ENCODE measurements at places on chromosomes 3 and 15.

- DNase-seq: no peak
Measured at GRCh38 chr3:105422645-105423044, 55.9 kb downstream of the ALCAM start.

DNA sequence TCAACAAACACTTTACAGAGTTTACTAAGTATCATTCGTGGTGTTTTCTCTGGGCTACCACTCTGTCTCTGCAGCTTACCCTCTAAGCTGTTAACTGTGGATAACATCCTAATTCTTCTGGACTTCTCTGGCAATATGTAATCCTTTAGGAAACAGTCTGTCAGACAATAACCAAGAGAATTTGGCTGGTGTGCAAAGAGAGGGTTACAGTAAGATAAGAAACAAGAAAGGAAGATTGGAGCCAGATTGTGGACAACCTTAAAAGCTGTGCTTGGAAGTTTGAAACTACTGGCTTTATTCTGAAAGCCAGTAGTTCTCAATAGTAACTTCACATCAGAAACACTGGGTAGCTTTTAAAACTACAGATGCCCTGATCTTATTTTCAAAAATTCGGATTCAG lies 778 bp downstream of the ARL6 start:
- DNase-seq: no peak

DNA sequence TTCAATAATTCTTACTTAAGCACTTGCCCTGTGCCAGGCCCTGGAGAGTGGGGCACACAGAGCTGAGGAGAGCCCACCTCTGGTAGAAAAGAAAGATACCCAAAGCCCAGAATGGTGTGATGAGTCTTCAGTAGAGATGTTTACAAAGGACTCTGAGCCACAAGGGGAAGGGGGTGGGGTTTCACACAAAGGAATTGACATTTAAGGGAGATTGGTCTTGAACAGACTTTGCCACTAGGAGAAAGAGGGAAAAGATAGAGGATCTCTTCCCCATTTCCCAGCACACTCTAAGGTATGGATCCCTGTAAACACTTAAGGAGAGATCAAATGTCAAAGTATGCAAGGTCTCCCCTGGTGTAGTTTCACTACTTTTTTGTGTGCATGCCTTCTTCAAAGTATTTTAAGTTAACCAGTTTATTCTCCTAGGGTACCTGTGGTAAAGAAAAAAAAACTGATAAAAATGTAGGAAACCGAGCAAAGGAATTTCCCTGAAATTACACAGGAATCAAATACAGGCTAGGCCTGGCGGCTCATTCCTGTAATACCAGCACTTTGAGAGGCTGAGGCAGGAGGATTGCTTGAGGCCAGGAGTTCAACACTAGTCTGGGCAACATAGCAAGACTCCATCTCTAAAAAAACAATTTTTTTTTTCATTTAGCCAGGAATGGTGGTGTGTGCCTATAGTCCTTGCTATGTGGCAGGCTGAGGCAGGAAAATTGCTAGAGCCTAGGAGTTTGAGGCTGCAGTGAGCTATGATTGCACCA lies 117.6 kb upstream of the SKOR1 start:
- no peak for DNase-seq

- DNase-seq: peak; percentile 39
Measured at GRCh38 chr15:57172925-57173324, 203.4 kb upstream of the CGNL1 start.

GRCh38 chr15:79990280-79990996 lies 19.4 kb upstream of the BCL2A1 start:
- no peak for DNase-seq

GRCh38 chr15:40322531-40323238 lies 807 bp upstream of the INAFM2 start:
- DNase-seq: no peak

- peak; percentile 100 for DNase-seq
Measured at GRCh38 chr3:177835008-177835407, 637.7 kb upstream of the TBL1XR1 start.

DNA sequence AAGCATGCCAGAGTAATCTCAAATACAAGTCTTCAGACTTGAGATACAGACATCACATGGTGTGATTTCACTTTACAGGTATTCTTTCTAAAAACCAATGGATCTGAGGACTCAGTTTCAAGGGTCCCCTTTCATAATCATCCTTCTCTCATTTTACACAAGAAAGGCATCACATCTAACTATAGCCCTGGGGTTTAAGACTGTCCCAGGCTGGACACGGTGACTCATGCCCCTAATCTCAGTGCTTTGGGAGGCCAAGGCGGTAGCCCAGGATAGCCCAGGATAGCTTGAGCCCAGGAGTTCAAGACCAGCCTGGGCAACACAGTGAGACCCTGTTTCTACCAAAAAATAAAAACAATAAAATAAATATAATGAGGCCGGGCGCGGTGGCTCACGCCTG lies 36.4 kb downstream of the UBP1 start:
- no peak for DNase-seq

GRCh38 chr3:53729618-53730017 lies 116.6 kb downstream of the CHDH start:
- no peak for DNase-seq

DNA sequence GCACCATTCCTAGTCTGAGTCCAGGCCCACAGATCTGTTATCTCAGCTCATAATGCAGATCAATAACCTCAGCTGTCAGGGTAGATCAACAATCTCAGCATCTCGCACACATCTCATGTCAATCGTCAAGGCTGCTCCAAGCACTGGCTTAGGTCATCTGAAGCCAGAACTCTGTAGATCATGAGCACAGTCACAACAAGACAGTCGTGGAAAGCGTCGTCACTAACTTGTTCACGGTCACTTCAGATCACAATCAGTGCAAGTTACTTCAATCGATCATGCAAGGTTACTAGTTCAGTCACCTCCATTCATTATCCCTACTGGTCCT lies 71.8 kb downstream of the RBPMS2 start:
- DNase-seq: no peak

- DNase-seq: peak; percentile 77
Measured at GRCh38 chr3:55185380-55185779, 257.5 kb upstream of the LRTM1 start.

GRCh38 chr3:79081335-79081734 lies 686.5 kb downstream of the ROBO1 start:
- no peak for DNase-seq

GRCh38 chr3:62451211-62451887 lies 78.0 kb upstream of the FEZF2 start:
- no peak for DNase-seq

- no peak for DNase-seq
Measured at GRCh38 chr15:67955252-67955651, 98.9 kb upstream of the PIAS1 start.

DNA sequence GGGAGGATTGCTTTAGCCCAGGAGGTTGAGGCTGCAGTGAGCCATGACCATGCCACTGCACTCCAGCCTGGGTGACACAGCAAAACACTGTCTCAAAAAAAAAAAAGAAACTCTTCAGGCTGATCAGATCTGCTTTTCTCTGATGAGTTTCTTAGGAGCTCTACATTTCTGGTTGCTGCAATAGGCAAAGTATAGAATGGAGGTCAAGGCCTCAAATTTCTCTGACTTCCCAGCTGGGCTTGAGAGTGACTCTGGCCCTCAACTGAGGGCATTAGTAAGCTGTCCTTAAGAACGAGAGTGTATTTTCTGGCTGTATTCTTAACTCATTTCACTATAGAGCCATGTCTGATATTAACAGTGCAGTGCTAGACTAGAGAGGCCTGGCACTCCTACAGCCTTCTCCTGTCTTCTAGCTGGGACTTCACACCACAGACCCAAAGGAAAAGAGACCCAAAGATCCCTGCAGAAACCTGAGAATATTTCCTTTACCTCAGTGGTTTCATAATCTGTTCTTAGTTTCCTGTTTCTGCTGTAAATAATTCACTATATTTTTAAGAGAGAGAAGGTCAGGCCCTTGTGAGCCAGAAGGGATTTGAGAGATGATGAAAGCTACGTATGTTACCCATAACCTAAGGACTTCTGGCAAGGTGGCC lies 2.0 kb upstream of the NR1I2 start:
- DNase-seq: no peak

DNA sequence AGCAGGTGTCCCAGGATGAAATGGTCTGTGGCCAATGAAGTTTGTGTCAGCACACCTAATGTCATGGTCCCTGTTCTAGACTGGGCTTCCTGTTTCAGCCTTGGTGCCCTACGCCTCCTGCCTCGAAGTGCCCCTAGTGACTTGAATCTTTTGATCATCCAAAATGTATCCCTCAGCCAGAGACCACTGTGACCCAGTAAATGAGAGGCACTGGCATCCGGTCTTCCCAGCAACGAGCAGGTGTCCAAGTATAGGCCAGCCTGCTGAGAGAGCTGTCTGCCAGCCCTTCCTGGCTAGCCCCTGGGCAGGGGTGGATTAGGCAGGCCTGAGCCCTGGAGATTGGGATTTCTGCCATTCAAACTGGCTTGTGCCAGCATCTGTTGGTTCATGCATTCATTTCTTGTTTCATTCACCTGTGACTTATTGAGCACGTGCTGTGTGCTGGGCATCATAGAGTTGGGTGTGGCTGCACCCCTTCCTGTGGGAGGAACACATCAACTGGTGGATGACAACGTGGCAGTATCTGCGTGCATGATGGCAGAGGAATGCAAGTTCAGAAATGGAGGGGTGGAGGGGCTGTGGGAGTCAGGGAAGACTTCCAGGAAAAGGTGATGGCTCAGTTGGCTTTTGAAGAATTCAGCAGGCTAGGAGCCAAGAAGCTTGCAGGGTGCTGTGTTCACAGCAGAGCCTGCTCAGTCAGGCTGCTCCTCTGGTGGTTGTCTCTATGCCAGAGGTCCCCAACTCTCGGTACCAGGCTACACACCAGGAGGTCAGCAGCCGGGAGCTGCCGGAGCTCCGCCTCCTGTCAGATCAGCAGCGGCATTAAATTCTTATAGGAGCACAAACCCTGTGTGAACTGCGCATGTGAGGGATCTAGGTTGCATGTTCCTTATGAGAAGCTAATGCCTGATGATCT lies 21.6 kb downstream of the ESYT3 start:
- DNase-seq: no peak

DNA sequence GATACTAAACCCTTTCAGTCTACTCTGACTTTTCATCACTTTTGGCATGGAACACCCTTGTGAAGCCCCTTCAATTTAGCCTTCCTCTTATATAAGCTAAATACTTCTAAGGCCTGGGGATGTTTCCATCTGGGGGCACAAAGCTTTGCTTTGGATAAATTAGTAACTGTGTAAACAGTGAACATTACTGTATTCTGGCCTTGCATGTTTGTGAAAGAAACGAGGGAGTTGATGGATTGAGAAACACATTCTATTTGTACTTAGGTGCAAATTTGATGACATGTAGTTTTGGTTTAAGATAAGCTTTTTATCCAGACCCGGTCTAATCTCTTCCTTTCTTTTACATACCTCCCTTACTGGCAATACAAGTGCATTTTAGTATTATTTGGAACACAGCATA lies 19.7 kb downstream of the PSMD6 start:
- DNase-seq: no peak

DNA sequence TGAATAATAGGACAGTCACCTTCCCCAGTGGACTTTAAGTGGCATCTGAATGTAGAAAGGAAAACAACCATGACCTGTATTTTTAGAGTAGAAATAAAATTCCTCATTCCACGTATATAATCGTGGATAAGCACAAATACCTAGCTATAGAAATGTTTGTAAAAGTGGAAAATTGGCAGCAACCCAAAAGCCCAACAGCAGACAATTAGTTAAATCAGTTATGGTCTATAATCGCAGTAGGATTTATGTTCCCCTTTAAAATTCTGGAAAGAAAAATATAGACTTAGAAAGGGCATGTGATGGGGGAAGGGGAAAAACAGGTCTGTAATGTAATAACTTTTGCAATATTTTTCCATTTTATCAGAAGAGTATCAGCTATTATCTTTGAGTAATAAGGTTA lies 241.9 kb upstream of the ST8SIA2 start:
- DNase-seq: no peak

- DNase-seq: no peak
Measured at GRCh38 chr15:26394801-26395200, 378.1 kb downstream of the GABRB3 start.

DNA sequence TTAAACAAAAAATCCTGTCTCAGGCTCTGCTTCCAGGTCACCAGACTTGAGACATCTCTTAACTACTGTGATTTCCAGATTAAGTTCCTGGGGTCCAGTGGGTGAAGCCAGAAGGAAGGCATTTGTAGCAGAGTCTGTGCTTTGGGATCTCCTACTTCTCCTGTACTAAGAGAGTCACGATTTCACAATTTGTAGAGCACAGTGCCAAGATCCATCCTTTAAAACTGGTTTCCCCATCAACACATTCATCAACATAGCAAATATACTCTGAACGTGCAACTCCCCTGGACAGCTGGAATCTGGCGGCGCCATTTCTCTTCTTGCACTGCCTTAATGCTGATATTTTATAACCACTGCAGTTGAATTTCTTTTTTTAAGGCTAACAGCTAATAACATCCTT lies 33.2 kb downstream of the CDCP1 start:
- DNase-seq: peak; percentile 46

DNA sequence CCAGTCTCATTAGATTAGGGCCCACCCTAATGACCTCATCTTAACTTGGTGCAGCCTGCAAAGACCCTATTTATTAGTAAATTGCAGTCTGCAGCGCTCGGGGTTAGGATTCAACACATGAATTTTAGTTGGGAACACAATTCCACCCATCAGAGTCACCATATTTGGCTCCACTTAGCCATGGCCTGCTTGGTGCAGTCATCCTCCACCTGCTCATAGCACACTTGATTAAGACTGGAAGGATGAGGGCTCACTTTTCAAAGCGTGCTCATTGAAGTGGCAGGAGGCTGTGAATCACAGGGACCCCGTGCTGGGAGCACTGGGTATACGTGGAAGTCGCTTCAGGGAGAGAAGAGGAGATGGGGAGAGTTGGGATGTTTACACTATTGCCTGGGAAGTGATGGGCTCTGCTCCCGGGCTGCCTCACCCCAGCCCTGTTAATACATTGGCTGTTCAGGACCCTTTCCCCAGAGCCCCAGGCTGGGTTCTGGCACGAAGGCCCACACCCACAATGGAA lies 68.2 kb downstream of the ASB7 start:
- no peak for DNase-seq

- no peak for DNase-seq
Measured at GRCh38 chr15:82531496-82532382, 8.5 kb downstream of the RPS17 start.

GRCh38 chr3:134904241-134904771 lies 109.2 kb downstream of the EPHB1 start:
- DNase-seq: no peak

GRCh38 chr3:119944091-119944490 lies 150.2 kb downstream of the GSK3B start:
- DNase-seq: no peak

DNA sequence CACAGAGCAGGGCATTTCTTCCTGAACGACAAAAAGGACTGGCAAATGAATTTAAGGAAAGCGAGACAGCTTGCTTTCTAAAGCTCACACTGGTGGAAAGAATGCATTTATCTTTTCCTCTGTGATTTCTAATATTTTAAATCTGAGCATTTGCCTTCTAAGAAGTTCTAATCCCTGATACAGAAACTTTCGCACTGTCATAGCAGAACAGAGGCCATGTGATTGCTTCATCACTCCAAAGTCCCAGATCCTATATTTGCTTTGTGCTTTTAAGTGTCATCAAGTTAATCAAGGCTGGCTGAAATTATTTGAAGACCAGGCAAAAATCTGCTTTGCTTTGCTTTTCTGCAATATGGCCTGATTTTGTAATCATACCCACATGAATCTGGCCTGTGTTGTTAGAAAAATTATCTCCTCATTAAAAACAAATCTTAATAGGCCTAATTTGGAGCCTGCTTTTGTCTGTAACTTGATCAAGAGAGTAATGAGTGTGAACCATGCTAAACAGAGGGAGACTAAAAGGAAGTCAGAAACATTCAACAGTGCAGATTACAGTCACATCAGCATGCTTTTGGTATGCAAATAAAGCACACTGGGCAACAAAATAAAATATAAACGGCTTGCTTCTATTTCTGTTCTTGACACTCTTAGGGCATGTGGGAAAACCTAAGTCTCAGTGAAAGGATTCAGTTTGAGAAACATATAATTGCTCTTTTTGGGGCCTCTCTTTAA lies 178.2 kb upstream of the ADAMTS9 start:
- no peak for DNase-seq
